ENCODE measurements at places on chromosomes 11 and 22.

DNA sequence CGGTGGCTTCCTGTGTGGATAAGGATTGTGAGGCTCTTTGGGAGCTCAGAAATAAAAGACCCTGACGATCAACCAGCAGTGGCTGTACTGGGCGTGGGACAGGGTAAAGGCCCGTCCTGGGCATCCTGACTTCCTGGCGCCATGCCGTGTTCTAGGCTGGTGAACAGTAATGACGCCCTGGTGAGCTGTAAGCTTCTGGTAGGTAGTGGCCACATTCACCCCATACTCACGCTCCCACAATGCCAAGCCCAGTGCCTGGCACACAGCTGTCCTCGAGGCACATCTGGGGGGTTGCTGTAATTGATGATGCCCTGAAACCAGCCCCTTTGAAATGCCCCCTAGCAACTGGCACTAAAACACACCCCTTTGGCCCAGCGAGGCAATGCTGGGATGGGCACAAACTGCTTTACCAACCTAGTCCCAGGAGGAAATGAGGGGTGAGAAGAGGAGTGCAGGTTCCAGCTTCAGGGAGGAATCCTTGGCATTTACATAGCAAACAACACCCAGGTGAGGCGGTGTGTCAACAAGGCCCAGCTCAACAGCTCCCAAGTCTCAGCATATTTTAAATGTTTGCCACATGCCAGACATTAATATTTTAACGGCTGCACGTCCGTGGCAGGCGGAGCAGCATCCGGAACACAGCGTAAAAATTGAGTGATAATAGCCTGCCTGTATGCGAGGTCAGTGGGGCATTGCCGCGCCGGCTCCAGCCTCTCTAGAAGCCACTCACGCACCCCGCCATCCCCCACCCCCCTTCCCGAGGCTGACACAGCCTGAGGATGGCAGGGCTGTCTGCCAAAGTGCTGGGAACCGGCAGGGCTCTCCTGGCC lies 79.3 kb downstream of the DSCAML1 start:
- DNase-seq: no peak

DNA sequence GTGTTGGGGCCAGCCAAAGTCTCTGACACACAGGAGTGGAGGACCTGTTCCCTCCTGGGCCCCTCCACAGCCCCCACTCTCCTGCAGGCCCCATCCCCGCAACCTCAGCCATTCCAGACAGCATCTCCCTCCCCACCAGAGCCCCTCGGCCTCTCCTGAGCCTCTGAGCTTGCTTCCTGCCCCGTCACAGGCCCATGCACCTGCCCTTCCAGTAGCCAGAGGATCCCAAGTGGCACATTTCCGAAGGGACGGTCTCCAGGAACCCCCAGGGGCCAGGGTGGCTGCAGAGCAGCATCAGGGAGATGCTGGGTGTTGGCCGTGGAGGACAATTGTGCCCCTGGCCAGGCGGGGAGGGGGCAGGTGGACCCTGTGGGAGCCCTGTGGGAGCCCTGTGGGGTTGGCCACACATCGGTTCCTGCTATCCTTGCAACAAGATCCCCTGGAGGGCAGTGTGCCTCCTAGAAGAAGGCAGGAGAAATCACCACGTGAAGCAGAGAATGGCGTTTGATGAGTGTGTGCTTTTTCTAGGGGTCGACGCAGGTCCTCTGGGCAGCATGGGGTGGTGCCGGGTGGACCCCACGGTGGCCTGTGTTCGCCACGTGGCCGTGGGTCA lies 45.3 kb upstream of the PPARA start:
- DNase-seq: no peak

DNA sequence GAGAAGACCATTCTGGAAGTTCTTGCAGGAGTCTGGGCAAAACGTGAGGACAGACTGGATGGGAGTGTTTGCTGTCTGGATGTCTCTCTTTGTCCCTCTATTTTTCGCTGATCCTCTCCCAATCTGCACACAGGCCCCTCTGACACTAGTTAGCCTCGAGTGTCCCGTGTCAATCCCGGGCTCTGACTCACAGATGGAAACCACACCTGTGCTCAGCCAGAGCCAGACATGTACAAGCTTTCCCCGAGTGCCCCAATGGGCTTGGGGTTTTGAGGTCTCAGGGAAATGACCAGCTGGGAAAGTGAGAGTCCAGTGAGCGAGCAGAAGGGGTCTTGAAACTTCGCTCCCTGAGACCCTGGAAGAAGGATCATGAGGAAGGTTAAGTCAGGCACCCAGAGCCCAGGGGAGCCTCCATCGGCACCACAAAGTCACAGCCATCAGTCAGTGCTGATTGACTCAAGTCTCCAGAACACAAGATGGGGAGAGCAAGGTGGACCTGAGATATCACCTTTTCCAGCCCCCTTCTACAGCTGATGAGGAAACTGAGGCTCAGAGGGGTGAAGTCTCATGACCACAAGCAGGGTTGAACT lies 13.9 kb downstream of the APOL2 start:
- no peak for DNase-seq

DNA sequence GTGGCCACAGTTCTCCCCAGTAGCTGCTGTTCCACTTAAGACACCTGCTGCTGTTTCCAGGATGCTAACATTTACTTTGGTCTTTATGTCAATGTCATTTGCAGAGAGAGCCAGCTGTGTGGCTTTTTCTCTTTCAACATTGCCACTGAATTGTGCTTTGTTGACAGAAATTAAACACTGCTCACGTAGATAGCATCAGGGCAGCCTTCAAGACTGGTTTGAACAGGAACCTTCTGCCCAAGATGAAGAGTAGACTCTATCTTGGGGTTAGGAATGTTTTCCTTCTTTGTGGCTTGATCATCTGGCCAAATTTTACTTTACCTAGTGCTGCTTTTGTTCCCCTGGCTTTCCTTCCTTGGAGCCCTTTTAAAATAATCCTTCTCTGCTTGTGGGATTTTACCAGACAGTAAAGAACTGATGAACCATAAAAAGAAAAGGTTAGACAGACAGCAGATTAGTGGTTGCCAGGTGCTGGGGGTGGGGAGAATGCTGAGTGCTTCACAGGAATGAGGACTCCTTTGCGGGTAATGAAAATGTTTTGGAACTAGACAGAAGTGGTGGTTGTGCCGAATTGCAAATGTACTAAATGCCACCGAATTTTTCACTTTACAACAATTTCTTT lies 22.7 kb upstream of the XBP1 start:
- DNase-seq: no peak

GRCh38 chr11:3380706-3381545 lies 2.0 kb upstream of the ZNF195 start:
- no peak for DNase-seq

GRCh38 chr11:102318469-102318868 lies 1.2 kb downstream of the BIRC3 start:
- no peak for DNase-seq

GRCh38 chr11:75237050-75237449 lies 3.5 kb upstream of the TPBGL start:
- no peak for DNase-seq

DNA sequence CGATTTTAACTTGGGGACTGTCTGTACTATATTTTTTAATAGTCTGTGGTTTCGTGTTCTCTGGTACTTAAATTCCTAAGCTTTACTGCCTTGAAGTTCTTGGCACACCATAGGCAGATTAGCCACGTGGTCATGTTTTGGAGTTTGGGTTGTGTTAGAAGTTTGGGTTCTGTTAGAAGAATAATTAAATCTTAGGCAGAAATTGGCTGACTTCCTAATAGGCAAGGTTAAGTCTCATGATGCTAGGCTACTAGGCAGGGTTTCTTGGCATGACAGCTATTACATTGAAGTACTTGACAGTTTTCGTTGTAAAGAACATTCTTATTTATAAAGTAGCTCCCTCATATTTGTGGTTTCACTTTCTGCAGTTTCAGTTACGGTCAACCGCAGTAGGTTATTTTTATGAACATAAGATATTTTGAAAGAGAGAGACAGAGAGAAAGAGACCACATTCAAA lies 30.0 kb upstream of the MMP7 start:
- DNase-seq: no peak

DNA sequence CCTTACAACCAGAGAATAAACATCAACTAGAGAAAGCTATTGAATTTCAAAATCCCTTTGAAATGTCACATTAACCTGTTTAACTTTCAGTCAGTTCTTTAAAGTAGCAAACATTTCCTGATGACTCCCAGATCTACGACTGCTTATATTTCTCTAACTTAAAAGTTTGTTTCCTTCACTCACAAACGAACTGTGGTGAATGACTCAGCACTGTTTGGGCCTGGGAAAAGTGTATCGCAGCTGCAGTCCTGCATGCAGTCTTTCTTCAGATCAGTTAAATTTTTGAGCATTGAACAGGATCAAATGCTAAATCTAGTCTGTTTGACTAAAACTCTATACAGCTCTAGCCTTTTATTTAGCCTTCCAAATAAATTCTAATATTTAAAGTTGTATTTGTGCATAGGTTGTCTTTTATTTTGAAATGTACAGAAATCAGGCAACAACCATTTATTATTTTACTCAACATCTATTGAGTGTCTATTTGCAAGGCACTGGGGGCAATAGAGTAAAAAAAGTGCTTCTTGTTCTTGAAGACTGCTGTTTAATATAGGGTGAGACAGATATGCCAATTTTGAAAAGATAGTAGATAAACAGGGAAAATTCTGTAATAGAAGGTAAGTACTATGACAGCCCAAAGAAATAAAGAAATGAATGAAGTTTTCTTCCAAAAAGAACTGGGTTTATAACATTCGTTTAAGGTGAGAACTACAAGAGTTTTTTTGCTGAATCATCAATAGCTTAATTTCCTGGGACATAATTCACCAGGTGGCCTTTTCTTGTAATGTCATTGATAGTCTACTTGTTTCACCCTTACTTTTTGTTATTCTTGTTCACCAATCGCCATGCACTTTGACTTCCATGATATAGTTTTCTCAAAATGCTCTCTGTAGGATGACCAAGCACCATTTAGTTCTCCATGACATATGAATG lies 235.4 kb downstream of the METTL15 start:
- DNase-seq: no peak

GRCh38 chr11:101718402-101718801 lies 134.6 kb upstream of the TRPC6 start:
- DNase-seq: no peak

- DNase-seq: no peak
These were observed 13.6 kb downstream of the EFCAB6 start for GRCh38 chr22:43798492-43798891.

DNA sequence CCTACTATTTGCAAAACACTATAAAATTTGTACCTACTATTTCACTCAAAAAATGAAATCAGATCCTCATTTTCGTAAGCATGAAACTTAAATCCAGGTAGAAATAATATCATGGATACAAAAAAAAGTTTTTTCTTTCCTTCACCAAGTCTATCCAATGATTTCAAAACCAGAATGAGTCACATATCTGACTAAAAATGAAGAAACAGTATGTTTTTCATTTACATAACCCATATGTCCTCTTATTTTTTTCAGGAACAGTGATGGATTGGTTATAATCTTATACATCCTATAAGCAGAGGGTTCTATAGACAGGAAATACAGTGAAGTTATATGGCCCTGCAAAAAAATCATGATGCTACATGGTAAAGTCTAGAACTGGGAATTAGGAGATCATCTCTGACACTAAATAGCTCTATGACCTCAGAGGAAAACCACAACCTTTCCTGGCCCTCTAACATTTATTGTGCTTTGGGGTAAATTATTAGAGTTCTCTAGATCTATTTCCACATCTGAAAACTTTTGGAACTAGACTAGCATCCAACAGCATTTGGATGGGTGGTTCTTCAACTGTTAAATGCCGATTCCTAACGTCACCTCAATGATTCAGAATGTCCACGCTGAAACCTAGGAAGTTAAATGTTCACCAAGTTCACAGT lies 10.9 kb downstream of the MTMR2 start:
- no peak for DNase-seq

DNA sequence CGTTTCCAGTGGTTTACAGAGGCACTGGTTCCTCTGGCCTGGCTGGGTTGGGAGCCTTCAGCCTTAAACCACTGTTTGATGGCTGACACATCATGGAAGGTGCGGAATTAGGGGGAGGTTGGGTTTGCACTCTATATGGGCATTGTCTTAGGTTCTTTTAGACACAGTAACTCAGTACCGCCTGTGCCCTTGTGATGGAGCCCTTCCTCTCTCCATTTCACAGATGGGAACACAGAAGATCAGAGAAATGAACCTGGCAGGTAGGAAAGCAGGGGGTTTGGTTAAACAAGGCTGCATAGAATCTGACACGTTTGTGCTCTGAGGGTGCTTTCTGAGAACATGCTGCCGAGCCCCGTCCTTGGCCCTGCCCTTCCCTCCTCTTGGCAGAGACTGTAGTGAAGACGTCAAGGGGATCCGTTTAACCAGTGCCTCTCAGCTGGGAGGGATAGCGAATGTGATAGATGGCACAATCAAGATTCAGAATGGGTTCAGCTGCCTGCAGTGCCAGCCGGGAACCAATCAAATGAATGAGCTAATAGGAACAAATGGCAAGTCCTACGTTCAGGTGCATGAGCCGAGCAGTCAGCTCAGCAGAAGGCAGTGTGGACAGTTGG lies 228.6 kb downstream of the TBC1D22A start:
- DNase-seq: no peak

DNA sequence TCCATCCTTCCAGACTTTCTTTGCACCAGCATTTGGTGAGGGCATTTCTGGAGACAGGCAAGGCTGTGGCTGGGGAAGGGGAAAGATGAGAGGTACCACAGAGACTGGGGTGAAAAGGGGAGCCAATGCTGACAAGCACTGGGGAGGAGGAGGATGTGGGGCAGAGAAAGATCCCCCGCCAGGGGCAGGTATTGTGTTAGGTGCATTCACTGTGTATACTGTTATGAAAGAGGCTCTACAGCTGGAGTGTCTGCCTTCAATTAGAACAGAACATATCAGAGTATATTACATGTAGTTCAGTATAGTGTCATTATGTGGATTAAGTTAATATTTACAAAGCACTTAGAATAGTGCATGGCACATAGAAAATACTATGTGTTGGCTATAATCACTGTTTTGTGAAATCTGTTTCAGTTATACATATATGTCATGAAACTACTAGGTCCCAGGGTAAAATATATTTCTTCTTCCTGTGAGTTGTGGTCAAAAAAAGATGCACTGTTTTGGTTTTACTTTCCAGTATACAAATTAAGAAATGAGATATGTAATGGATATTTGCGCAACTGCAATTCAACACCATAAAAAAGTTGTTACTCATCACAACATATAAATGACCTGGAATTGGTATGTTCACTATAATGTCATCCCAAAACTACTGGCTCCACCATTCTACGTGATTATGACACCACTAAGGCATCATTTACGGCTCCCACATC lies 8.4 kb downstream of the MSANTD2 start:
- no peak for DNase-seq

DNA sequence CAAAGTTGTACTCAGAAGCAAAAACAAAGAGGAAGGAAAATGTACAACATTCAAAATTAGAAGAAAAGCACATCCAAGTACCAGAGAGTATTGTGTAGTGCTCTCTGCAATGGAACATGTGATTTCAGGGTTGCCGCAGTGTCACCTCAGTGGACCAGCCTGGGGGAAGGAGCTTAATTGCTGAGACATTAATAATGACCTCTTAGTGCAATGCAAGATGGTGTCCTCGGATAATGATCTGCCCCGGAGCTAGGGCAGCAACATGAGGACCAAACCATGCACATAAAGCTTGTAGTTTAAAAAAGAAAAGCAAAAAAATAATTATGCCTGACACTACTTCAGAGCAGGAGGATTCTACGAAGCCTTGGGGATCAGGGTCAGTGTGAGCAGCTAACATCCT lies 11.3 kb upstream of the JHY start:
- no peak for DNase-seq

GRCh38 chr22:35705141-35705540 lies 12.5 kb upstream of the APOL5 start:
- no peak for DNase-seq

GRCh38 chr11:116263019-116263418 lies 509.8 kb downstream of the BUD13 start:
- no peak for DNase-seq

All from left renal pelvis (tissue), 4 donors.